Suppressor macrophage treated with lipopolysaccharide for 1 hour (primary cell): ENCODE measurements at places on chromosomes 2 and 18.

GRCh38 chr2:111227716-111228141, 107.0 kb downstream of the BCL2L11 start:
- no peak for DNase-seq

GRCh38 chr2:215396595-215397313, 39.1 kb downstream of the FN1 start:
- peak; percentile 30 for DNase-seq

- DNase-seq, result no peak
These were observed 77.5 kb upstream of the SALL3 start for GRCh38 chr18:78901923-78902794.

DNA sequence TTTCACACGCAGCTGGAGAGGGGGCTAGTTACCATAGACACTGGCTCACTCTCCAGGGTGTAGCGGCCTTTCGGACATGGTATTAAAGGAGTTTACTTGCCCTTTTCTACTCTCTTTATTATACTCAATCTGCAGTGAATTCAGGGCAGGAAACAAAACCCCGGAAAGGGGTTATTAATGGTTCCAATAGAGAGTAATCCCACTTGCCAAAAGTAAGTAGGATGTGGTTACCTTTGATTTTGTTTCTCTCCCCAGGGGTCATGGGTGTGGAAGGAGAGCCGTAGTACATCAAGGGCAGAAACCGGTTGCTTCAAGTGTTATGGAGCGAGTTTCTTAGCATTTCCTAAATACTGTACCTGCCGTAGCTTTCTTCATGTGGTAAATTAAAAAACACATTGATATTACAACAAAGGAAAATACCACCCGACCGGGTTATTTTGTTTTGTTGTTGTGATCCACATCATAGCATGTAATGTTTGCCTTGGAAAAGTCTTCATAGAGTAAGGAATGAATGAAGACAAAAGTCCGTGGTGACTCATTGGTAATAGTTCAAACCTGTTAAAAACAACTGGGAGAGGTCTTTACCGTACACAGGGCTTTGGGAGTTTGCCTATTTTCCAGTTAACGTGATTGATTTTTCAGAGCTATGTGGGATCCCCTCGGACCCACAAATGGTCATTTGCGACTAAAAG, 71.5 kb downstream of the SLC4A3 start:
- DNase-seq, result no peak

- no peak for DNase-seq
These were observed 760.0 kb upstream of the FSHR start for GRCh38 chr2:49914281-49914680.

DNA sequence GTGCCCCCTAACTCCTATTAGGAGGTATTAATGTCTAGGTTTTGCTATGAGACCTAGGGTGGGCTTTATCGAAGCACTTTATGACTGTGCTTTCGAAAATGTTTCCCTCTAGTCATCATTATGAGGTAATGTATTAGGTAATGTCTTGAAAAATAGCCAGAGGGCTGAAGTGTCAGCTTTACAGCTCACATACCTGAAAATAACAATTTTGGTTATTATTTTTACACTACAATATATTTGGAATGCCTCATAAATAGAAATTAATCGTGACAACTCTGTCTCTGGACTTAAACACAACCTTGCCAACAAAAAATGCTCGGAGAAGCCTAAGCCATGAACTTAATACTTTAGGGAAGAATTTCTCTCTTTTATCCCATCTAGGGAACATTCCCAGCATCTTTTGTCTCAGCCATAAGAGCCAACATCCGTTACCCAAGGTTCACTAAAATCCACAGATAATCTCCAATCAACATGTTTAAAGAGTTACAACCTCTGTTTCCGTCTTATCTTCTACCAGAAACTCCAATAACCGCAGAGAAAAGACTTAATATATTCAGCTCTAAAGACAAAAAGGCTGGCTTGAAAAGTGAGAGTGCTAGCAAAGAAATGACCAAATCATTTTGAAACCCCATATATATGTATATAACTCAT, 130.9 kb upstream of the RND3 start:
- no peak for DNase-seq

- no peak for DNase-seq
These were observed 27.6 kb upstream of the ADAM23 start for GRCh38 chr2:206415618-206416243.

GRCh38 chr18:25946540-25946939, 143.9 kb downstream of the SS18 start:
- DNase-seq, result no peak

DNA sequence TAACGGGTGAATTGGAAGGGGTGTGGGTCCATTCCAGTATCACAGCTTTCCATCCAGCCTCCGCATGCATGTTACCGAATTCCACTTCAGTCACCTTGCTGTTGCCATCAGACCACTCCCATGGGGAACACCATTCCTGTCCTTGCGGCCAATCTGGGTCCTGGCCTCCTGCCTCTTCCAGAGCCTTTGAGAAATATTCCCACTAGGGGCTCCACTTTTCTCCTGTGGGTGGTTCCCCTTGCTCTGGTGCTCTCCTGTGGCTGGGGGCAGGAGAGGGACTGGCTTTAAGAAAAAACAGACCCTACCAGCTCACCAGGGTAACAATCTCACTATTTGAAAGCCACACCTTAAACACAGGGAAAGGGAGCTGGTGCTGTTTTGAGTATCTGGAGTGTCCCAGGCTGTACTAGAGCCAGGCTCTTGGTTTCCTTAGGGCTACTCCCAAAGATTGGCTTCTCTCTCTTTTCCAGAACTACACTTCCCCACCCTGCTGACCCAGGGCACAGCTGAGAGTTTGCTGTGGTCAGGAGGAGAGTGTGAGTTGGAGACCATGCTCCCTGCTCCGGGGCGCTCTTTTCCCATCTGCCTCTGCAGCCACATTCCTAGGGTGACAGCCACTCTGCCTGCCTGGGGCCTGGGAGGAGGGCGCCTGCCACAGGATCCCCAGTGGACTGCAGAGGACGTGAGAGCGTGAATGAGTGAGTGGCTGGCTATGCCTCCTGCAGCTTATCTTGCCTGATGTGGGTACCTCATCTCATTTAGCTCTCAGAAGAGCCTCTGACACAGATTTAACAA, 460.8 kb upstream of the HS6ST1 start:
- no peak for DNase-seq

GRCh38 chr2:198326431-198326830, 522.0 kb downstream of the PLCL1 start:
- no peak for DNase-seq
